Stimulated activated naive CD8-positive, alpha-beta T cell treated with anti-CD3 and anti-CD28 coated beads, Interleukin-15, Interleukin-2, amounts not matched to agents 100 U/mL and 50 U/mL, for 24 hours (primary cell): ENCODE measurements at places on chromosomes 2 and 18.
A peak's percentile ranks its signal among the peaks of the same experiment; 100 is the strongest.

DNA sequence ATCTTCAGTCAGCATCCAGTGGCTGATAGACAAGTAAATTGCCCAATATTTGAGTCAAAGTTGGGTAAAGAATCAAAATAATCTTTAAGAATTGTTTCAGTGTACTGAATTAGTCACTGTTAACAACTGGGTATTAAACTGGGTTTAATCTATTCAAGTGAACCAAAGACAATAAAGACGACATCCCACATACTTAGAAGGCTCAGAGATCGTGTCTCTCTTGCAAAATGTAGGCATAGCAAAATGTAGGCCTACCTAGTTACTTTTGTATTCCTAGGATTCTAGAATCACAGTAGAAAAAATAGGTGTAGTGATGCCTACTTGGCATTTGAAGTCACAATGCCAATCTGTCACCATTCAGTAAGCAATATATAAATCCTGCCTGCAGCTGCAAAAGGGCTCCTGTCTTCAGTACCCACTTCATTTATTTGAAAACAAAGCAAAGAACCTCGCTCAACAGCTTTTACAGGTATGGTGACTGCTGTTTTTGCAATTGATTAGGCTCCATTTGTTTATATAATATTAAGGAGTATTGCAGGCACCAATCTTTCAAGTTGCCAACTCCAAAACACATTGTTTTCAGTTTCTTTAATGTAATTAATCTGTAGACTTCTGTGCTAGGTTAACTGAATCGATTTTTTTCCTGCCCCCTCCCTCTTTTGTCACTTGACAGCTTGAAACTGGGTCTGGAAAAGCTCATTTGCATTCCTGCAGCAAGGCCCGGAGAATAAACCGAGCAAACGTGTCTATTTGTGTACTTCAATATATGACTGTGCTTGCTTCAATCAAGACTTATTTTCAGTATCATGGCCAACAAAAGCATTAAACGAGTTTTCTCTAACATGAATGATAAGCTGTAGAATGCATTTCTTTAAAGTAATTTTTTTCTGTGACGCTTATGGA is 1074.9 kb downstream of the TDRD15 start:
- DNase-seq: no peak

DNA sequence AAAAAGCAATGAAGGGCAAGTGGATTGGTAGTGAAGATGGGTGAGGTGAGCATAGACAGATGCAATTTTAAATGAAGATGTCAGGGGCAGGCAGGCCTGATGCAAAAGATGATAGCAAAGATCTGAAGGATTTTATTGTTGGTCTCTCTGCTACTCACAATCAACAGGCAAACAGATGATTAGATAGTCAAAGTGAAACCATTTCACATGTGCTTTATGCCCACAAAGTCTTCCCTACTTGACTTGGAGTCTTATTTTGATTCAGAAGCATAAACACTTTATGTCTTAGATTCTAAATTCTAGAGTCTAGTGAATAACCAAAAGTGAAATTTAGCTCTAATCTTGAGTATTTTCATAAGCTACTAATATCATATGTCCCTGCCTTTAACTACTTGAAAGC is 153.8 kb upstream of the HNRNPA3 start:
- no peak for DNase-seq

GRCh38 chr2:2825516-2826208 is 494.6 kb upstream of the MYT1L start:
- no peak for DNase-seq

GRCh38 chr2:232142049-232142448 is 180.5 kb downstream of the DIS3L2 start:
- DNase-seq: peak; percentile 30

DNA sequence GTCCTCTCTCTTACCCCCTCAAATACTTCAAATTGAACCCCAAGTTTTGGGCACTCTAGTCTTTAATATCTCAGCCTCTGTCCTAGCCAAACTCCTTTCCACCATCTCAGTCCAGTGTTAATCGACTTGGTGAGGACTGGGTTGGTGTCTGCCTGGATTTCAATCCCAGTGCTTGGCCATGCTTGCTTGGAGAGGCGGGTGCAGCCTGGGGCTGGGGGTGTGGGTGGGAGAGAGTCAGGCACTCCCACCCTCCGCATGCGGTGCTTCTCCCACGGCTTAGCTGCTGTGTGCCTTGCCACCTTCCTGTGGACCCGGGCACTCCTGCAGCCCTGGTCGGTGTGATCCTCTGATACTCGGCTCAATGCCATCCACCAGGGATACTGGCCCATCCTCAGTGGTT is 220.8 kb upstream of the HDAC4 start:
- DNase-seq: no peak

GRCh38 chr2:135099802-135100483 is 47.9 kb downstream of the RAB3GAP1 start:
- DNase-seq: no peak

DNA sequence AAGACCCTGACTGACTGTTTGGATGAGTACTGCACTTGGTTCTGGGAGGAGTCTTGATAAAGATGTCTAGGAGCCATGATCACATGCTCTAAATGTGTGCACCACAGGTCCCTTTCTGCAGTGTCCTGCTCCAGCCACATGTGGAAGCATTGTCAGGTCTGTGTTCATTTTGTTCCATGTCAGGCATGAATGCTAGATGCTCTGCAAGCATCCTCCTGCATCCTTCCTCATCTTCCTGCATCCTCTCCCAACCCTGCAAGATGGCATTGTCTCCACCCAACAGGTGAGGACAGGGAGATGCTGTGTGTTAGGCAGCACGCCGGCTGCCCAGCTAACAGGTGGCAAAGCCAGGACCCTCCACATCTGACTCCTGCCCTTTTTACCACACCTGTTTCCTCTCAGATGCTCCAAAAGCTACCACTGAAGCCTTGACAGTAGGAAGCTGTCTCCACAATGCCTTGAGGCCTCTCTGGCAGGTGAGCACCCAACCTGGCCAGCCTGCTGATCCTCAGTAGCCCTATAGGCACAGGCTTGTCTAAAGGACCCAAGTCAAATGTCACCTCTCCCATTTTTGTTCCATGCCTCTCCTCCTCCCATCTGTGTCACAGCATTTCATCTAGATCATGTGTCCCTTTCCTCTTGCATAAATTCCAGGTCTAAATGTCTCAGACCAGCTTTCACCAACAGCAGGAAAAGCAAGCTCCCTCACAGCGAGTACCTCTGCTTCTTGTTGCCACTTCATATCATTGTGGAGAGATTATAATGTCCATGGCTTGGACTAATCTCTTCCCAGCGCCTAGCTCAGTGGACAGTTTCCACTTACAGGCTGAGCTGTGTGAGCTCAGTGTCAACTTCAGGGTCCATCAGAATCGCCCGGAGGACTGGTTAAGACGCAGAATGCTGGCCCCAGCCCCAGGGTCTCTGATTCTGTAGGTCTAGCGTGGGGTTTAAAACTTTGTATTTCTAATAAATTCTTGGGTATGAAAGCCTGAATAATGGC is 55.0 kb downstream of the TMEM163 start:
- DNase-seq: no peak

DNA sequence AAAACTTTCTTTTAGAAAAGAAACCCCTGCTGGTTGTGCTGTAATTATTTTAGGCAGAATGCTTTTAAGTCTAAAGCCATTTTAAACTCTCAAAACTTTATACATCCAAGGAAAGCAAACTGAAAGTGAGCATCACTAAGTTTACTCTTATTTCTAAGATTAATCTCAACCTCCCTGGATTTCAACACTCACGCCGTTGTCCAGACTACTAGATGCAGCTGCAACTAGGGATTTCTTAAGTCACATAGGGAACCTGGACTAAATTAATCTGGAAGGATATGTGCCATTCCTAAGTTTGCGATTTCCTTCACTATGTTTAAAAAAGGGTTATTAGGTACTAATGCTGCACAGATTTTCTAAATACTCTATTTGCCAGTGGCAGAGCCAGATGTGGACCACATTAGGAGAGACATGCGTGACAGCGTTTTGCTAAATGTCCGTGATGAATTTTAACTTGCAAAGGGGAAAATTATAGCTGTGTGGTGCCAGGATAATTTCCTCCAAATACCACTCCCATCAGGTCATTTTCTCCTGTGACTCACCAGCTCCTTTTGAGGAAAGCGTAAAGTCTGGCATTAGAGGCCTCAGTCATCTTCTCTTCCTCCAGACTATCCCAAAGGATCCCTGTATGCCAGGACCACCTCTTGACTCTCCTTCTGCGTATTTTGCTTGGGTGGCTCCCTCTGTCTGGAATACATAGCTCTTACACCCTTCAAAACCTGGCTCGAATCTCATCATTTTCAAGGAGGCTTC is 143.7 kb downstream of the ATL2 start:
- no peak for DNase-seq

GRCh38 chr2:217864963-217865772 is 137.6 kb downstream of the TNS1 start:
- DNase-seq: peak; percentile 11

- no peak for DNase-seq
Measured at GRCh38 chr2:223529696-223530095, 72.5 kb downstream of the SCG2 start.

DNA sequence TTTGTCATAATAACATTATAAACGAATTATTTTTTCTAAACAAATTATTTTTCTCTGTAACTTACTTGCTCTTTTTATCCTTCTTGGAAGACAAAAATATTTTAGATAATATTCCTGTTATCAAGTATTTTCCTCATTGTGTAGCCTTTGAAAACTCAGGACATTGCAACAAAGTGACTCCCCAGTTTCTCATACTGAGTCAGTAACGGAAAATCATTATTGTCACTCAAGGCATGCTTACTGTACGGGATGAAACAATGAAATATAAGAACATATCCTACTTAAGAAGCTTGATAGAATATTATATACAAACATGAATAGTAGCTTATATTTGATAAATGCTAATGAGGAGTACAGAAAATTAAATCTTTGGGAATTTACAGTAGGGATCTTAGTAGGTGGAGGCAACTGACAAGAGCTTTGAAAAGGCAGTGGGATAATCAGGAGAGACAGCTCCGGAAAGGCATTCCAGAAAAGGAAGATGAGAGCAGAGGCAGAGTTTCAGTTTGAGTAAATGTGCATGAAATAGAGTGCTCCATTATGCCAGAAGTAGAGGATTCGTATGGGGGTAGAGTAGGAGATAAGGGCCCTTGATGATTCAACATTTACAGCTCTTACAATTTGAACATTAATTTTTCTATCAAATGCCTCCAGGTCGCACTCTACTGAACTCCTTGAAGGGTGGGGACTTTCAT is 14.0 kb upstream of the YES1 start:
- no peak for DNase-seq

GRCh38 chr2:44954889-44955592 is 13.5 kb downstream of the SIX3 start:
- DNase-seq: no peak
